ENCODE measurements at places on chromosomes 16 and 17. TPM values are rescaled to one million over a fixed set of nuclear protein-coding genes. Genes with fewer than 3 reads are reported as not detected.

Gene MIEN1
- polyA plus RNA-seq = 127 TPM

Gene SMCR8
- polyA plus RNA-seq = 0.99 TPM

Gene JUP
- polyA plus RNA-seq = 1.6 TPM

Gene CHTF18
- 1.4 TPM for polyA plus RNA-seq

Gene SEZ6L2
- polyA plus RNA-seq = 97.4 TPM

Gene SLC38A8
- not detected for polyA plus RNA-seq

Gene SMPD3
- polyA plus RNA-seq = 0.42 TPM

Gene GSDMA
- polyA plus RNA-seq = not detected

Gene MYH13
- not detected for polyA plus RNA-seq

Gene GAS7
- polyA plus RNA-seq = 5.0 TPM

Gene DNAAF1
- 2.7 TPM for polyA plus RNA-seq

Gene GAS2L2
- polyA plus RNA-seq = not detected

Gene WNT9B
- polyA plus RNA-seq = not detected

Gene DNAH9
- 18.5 TPM for polyA plus RNA-seq

Data from Purkinje cell (primary cell).